ENCODE measurements at places on chromosomes 4 and X. TPM values are rescaled to one million over a fixed set of nuclear protein-coding genes. Genes with fewer than 3 reads are reported as not detected.

DNA sequence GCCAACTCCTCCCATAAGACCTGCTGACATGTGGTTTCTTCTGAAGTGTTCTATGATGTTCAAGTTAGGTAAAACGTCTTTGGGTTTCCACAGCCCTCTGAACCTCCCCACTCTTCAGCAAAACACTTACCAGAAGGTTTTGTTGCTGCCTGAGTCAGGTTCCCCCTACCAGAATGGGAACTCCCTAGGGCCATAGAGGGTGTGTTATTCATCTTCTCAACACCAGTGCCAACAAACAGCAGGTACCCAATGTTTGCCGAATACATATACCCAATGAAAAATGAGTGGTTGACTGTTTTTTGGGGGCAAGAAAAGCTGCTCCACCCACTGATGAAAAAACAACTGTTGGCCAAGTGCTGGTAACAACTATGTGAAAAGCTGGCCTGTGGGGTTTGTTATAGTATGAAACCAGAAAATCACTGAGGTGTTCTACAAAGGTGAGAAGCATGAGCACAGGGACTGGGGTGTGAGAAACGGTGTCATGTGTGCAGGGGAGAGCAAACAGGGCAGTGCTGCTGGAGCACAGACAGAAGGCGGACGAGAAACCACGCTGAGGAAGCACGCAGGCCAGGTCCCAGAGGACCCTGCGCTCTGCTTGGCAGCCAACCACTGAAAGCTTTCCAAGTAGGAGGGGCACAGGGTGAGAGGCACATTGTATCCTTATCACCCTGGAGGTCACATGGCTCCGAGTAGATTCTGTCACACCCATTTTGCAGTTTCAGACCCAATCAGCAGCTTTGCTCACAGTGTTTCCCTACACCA lies 28.8 kb downstream of the ATP8A1 start:
- H3K4me3 ChIP-seq, result peak overlapping the region; percentile 34
- H3K4me1 ChIP-seq, result peaks cover 36% of the 10 kb centered on the region
- H3K36me3 ChIP-seq, result peaks cover 24% of the 10 kb centered on the region
- H3K27ac ChIP-seq, result peak overlapping the region; percentile 90

DNA sequence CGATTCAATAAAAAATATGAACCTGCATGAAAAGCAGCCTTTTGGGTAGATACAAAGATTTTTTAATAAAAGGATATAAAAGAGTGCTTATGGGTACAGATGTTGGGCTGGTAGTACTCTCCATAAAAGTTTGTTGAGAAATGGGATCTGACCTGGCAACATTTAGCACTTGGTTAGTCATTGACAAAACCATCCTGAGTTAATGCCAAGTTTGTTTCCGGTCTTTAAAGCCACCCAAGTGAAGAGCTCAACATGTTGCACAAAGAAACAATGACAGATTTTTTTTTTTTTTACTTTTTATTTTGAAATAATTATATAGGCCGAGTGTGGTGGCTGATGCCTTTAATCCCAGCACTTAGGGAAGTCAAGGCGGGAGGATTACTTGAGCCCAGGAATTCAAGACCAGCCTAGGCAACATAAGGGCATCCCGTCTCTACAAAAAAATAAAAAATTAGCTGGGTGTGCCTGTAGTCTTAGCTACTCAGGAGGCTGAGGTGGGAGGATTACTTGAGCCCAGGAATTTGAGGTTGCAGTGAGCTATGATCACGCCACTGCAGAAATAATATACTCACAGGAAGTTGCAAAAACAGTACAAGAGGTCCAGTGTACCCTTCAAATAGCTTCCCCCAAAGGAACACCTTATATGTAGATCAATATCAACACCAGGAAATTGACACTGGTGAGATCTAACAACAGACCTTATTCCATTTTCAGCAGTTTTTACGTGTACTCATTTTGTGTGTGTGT lies 16.6 kb downstream of the CHST7 start:
- no peak overlapping the region for H3K4me3 ChIP-seq
- peaks cover 29% of the 10 kb centered on the region for H3K4me1 ChIP-seq
- peaks cover 7% of the 10 kb centered on the region for H3K36me3 ChIP-seq
- DNase-seq, result no peak
- no peaks in the 10 kb centered on the region for H3K27me3 ChIP-seq

- H3K27me3 ChIP-seq, result peaks cover 4% of the 10 kb centered on the region
- no peak overlapping the region for H3K4me3 ChIP-seq
- H3K36me3 ChIP-seq, result no peaks in the 10 kb centered on the region
- no peak for DNase-seq
- peaks cover 23% of the 10 kb centered on the region for H3K4me1 ChIP-seq
These were observed 171.3 kb downstream of the BTC start for GRCh38 chr4:74623041-74623440.

DNA sequence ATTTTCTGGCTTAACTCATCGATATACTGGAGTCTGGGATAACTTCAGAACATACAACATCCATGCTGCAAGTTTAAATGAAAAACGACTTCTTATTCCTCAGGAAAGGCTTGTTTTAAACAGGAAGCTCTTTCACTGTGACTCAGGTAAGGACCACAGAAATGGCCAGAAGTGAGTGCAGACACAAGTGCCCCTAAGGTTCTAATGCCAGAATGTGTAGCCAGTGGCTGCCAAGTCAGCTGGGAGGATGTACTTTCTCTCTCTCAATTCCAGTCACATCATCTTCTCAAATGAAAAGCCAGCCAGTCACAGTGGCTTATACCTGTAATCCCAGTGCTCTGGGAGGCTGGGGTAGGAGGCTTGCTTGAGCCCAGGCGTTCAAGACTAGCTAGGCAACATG lies 144.6 kb downstream of the SH3KBP1 start:
- H3K27ac ChIP-seq, result peak overlapping the region; percentile 78
- H3K4me3 ChIP-seq, result peak overlapping the region; percentile 45
- no peaks in the 10 kb centered on the region for H3K27me3 ChIP-seq
- no peak for DNase-seq

GRCh38 chrX:22674932-22675331 lies 324.8 kb upstream of the DDX53 start:
- no peaks in the 10 kb centered on the region for H3K4me1 ChIP-seq
- no peaks in the 10 kb centered on the region for H3K36me3 ChIP-seq
- no peak overlapping the region for H3K4me3 ChIP-seq
- H3K27ac ChIP-seq, result no peak overlapping the region

DNA sequence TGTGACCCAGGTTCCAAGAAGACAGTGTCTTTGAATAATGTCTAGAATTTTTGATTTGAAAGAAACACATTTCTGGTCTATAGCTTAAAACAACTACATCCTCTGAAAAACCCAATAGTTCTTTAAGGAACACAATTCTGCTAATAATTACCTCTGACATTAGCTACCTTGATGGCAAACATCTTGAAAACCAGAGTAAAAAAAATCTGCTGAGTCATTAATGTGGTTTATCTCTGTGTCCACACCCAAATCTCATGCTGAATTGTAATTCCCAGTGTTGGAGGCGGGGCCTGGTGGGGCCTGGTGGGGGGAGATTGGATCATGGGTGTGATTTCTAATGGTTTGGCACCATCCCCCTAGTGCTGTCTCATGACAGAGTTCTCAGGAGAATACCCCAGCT lies 1233.8 kb downstream of the NLGN4X start:
- no peak overlapping the region for H3K4me3 ChIP-seq
- H3K4me1 ChIP-seq, result no peaks in the 10 kb centered on the region
- H3K27me3 ChIP-seq, result no peaks in the 10 kb centered on the region
- no peaks in the 10 kb centered on the region for H3K36me3 ChIP-seq

GRCh38 chrX:153312842-153313241 lies 8.7 kb downstream of the PNMA6F start:
- H3K4me1 ChIP-seq, result no peaks in the 10 kb centered on the region
- no peak for DNase-seq
- no peak overlapping the region for H3K4me3 ChIP-seq
- H3K36me3 ChIP-seq, result no peaks in the 10 kb centered on the region
- peaks cover 3% of the 10 kb centered on the region for H3K27me3 ChIP-seq
- no peak overlapping the region for H3K27ac ChIP-seq

- DNase-seq, result peak; percentile 25
- H3K27me3 ChIP-seq, result peaks cover 3% of the 10 kb centered on the region
- no peak overlapping the region for H3K4me3 ChIP-seq
- no peaks in the 10 kb centered on the region for H3K36me3 ChIP-seq
These were observed 7.6 kb downstream of the SLC2A9 start for GRCh38 chr4:10013722-10014121.

DNA sequence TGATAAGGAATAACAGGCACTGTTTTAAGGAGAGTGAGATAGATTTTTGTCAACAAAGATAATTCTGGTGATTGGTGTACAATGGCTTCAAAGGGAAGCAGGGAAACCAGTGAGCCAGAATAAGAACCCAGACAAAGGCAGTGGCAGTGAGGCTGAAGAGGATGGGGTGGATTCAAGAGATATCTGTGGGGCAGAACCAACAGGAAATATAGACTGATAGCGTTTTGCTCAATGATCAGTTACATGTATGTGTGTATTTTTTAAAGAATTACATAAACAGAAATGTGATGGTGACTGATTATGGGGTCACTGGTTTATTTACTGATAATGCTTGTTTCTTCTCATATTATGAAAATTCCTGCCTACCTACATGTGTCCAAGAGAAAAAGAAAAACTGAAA lies 66.4 kb downstream of the AMMECR1 start:
- H3K27me3 ChIP-seq, result no peaks in the 10 kb centered on the region
- no peak overlapping the region for H3K27ac ChIP-seq
- peaks cover 2% of the 10 kb centered on the region for H3K4me1 ChIP-seq
- H3K4me3 ChIP-seq, result no peak overlapping the region
- DNase-seq, result no peak

DNA sequence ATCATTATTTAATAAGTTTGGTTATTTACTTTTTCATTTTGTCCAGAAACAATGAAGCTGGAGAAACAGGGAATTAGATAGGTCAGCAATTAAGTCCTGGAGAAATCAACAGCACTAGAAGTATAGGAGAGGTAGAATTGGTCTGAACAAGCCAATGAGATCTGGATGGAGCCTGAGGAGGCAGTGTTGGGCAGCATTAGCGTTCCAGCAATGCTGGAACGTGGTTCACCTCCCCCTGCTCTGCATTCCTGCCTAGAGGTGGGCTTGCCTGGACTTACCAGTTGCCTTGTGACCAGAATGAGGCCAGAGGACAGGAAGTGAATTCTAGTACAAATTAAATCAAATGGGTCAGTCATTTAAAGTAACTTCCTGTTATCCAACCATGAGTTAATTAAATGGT lies 4.6 kb downstream of the RASSF6 start:
- peaks cover 22% of the 10 kb centered on the region for H3K27me3 ChIP-seq
- H3K4me3 ChIP-seq, result no peak overlapping the region
- H3K36me3 ChIP-seq, result no peaks in the 10 kb centered on the region
- peaks cover 10% of the 10 kb centered on the region for H3K4me1 ChIP-seq

DNA sequence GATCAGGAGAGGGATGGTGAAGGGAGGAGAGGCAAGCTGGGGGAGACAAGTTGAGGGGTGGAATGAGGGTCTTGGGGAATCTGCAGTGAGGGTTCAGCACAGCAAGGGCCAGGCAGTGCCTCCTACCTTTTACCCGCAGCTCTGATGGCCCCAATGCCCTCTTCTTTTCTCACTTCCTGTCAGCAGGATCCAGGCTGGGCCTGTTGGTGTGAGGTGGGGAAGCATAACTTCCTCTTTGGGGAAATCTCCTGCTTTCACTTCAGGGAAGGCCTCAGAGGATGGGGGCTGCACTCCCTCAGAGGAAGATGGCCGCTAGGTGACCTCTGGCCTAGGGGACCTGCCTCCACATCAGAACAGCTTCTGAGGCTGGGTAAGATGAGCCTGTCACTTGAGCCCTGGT lies 36.5 kb downstream of the EFNB1 start:
- no peak overlapping the region for H3K27ac ChIP-seq
- H3K36me3 ChIP-seq, result no peaks in the 10 kb centered on the region
- H3K4me3 ChIP-seq, result no peak overlapping the region
- no peak for DNase-seq
- peaks cover 9% of the 10 kb centered on the region for H3K4me1 ChIP-seq
- no peaks in the 10 kb centered on the region for H3K27me3 ChIP-seq

GRCh38 chrX:130726661-130727060 lies 176.3 kb downstream of the ENOX2 start:
- H3K4me3 ChIP-seq, result no peak overlapping the region
- no peaks in the 10 kb centered on the region for H3K36me3 ChIP-seq
- no peak for DNase-seq
- H3K27ac ChIP-seq, result no peak overlapping the region
- H3K4me1 ChIP-seq, result no peaks in the 10 kb centered on the region

GRCh38 chr4:105495667-105496066 lies 21.8 kb upstream of the PPA2 start:
- H3K27ac ChIP-seq, result no peak overlapping the region
- H3K4me3 ChIP-seq, result no peak overlapping the region
- DNase-seq, result no peak
- H3K36me3 ChIP-seq, result no peaks in the 10 kb centered on the region

- no peak for DNase-seq
- no peaks in the 10 kb centered on the region for H3K36me3 ChIP-seq
- no peaks in the 10 kb centered on the region for H3K27me3 ChIP-seq
- no peaks in the 10 kb centered on the region for H3K4me1 ChIP-seq
- H3K27ac ChIP-seq, result no peak overlapping the region
- H3K4me3 ChIP-seq, result no peak overlapping the region
These were observed 10.3 kb upstream of the P2RY10 start for GRCh38 chrX:78934866-78935265.

DNA sequence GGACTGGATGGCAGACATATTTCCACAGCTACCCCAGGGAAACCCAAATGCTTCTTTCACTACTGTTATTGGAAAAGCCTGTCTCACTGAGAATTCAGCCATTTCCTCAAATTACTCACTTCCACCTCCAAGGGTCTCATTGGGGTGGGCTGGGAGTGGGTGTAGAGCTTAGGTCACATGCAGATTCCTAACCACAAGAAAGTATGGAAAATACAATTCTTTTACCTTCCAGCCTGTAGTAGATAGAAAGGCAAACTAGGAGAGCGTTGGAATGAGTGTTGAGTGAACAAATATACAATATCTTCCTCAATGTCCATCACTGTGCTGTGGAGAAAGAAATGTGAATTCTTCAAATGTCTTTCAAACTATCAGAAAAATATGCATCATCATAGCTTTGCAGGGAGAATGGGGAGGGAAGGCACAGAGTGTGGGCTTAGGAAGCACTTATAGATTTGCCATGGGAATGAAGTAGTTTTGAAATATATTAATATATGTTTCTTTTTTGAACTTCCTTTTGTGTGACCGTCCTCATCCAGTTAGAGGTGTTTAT lies 245.3 kb upstream of the JADE1 start:
- no peaks in the 10 kb centered on the region for H3K4me1 ChIP-seq
- peaks cover 3% of the 10 kb centered on the region for H3K27me3 ChIP-seq
- no peak for DNase-seq
- H3K36me3 ChIP-seq, result no peaks in the 10 kb centered on the region

CLDN2 gene
- not detected for total RNA-seq

TBC1D9 gene
- not detected for total RNA-seq

NAP1L3 gene
- total RNA-seq, result 0.70 TPM

GPR34 gene
- total RNA-seq, result 1.2 TPM

MUC7 gene
- not detected for total RNA-seq
